Activated CD8-positive, alpha-beta T cell treated with anti-CD3 and anti-CD28 coated beads for 36 hours (primary cell): ENCODE measurements at places on chromosomes 5 and 9. TPM values are rescaled to one million over a fixed set of nuclear protein-coding genes. Genes with fewer than 3 reads are reported as not detected.
A peak's percentile ranks its signal among the peaks of the same experiment; 100 is the strongest.

GRCh38 chr9:137569609-137570203 lies 9.0 kb downstream of the DPH7 start:
- peaks cover 9% of the 10 kb centered on the region for H3K4me1 ChIP-seq
- no peak for DNase-seq
- H3K27ac ChIP-seq = no peak overlapping the region

DNA sequence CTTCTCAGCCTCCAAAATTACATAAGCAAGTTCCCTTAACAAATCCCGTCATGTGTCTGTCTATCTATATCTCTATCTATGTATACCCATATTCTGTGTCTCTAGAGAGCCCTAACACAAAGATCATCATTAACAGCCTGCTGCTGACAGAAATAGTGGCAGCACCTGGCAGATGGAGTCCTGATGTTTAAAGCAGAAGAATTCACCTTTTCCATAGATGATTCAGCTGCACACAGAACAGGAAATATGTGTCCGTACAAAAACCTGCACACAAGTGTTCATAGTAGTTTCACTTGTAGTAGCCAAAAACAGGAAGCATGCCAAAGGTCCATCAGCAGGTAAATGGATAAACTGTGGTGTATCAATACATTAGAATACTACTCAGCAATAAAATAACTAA lies 45.0 kb upstream of the ACO1 start:
- H3K27ac ChIP-seq = no peak overlapping the region
- peaks cover 7% of the 10 kb centered on the region for H3K4me1 ChIP-seq
- H3K36me3 ChIP-seq = no peaks in the 10 kb centered on the region
- H3K4me3 ChIP-seq = no peak overlapping the region
- no peaks in the 10 kb centered on the region for H3K27me3 ChIP-seq

GRCh38 chr5:115453391-115454095 lies 91.0 kb downstream of the FEM1C start:
- H3K4me3 ChIP-seq = no peak overlapping the region
- no peak for DNase-seq
- H3K4me1 ChIP-seq = no peaks in the 10 kb centered on the region
- no peaks in the 10 kb centered on the region for H3K36me3 ChIP-seq
- peaks cover 3% of the 10 kb centered on the region for H3K27me3 ChIP-seq

DNA sequence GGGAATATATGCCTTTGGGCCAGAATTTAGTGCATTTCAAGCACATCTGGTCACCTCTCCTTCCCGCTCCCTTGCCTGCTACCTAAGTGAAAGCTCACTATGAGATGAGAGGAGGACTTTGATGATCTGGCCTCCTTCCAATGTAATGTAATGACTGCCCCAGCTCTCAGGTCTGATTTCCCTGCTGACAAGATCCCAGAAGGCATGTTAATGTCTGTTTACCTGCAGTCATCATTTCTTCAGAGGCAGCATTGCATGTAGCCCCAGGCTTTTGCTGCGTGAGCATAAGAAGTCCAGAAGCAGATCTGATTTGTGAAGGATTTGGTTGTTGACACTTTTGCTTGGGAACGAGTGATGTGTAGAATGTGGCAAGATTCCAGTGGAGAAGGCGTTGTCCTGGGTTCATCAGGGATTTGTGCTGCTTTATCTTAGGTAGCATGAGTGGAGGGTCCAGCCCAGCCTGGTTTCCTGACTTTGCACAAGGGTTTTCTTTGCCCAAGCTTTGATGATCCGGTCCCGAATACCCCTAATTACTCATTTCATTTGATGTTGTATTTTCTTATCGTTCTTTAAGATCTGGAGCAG lies 192.7 kb downstream of the GOLPH3 start:
- H3K4me3 ChIP-seq = no peak overlapping the region
- peaks cover 2% of the 10 kb centered on the region for H3K27me3 ChIP-seq
- no peaks in the 10 kb centered on the region for H3K4me1 ChIP-seq
- no peak overlapping the region for H3K27ac ChIP-seq
- H3K36me3 ChIP-seq = no peaks in the 10 kb centered on the region

DNA sequence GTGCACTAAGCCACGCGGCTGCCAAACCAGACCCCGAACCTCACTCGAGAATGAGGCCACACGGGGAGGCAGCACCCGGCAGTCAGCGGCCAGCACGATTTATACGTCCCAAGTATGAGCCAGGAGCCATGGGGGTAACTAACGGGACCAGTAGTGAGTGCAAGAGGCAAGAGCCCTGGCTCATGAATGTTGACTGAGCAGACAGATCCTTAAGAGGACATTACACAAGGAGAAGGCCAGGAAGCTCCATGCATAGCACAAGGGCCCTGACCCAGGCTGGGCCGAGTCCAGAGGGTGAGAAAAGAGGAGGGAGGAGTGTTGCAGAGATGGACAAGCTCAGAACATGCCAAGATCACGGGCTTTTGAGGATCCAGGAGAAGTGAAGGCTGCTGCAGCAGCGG lies 58.6 kb upstream of the PHYKPL start:
- no peaks in the 10 kb centered on the region for H3K27me3 ChIP-seq
- no peak for DNase-seq
- no peaks in the 10 kb centered on the region for H3K4me1 ChIP-seq

DNA sequence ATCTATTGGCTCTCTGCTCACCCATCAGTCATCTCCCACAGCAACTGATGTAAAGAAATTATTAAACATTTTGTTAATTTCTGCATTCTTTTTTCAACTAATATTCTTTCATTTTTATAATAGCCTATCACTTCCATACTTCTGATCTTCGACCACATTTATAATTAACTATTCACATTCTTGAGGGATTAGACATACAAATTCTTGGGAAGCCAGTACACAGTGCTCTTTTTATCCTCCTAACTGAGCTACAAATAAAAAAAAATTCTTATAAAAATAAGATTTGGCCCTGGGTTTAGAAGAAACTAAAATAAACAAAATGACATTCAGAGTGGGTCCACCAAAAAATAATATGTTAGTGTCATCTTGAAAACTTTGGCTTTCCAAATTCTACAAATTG lies 103.7 kb upstream of the ITGA1 start:
- H3K4me1 ChIP-seq = no peaks in the 10 kb centered on the region
- DNase-seq = no peak
- H3K27me3 ChIP-seq = no peaks in the 10 kb centered on the region
- no peaks in the 10 kb centered on the region for H3K36me3 ChIP-seq

GRCh38 chr9:78575771-78576170 lies 278.8 kb downstream of the PSAT1 start:
- no peaks in the 10 kb centered on the region for H3K4me1 ChIP-seq
- H3K4me3 ChIP-seq = no peak overlapping the region
- no peaks in the 10 kb centered on the region for H3K36me3 ChIP-seq
- no peak for DNase-seq
- H3K27ac ChIP-seq = no peak overlapping the region

- peaks cover 2% of the 10 kb centered on the region for H3K27me3 ChIP-seq
- no peak overlapping the region for H3K27ac ChIP-seq
- no peaks in the 10 kb centered on the region for H3K36me3 ChIP-seq
- DNase-seq = no peak
Observed at GRCh38 chr5:95672641-95673040, 10.2 kb downstream of the SPATA9 start.

- no peaks in the 10 kb centered on the region for H3K4me1 ChIP-seq
- H3K36me3 ChIP-seq = no peaks in the 10 kb centered on the region
- H3K27me3 ChIP-seq = peaks cover 3% of the 10 kb centered on the region
- H3K4me3 ChIP-seq = no peak overlapping the region
Observed at GRCh38 chr5:174852143-174852542, 127.8 kb downstream of the MSX2 start.

DNA sequence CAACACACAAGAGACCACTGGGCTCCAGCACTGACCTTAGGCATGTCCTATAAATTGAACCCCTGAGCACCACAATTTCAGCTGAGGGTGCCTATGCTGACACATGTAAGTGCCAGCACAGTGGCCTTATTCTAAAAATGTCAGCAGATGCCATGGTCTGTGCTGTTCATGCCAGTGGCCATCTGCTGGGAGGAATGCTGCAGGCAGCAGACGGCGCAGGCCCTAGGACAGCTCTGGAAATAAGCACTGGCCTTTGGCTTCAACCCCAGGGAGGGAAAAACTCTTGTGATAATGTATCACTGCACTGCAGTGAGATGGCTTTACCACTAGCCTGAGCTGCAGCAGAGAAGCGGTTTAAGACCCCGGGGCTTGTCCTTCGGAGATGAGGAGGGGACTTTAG lies 98.5 kb downstream of the SYK start:
- H3K4me3 ChIP-seq = no peak overlapping the region
- no peak overlapping the region for H3K27ac ChIP-seq
- no peak for DNase-seq
- H3K36me3 ChIP-seq = no peaks in the 10 kb centered on the region
- H3K27me3 ChIP-seq = no peaks in the 10 kb centered on the region
- no peaks in the 10 kb centered on the region for H3K4me1 ChIP-seq

- H3K36me3 ChIP-seq = no peaks in the 10 kb centered on the region
- no peaks in the 10 kb centered on the region for H3K4me1 ChIP-seq
- no peak overlapping the region for H3K4me3 ChIP-seq
Observed at GRCh38 chr5:93184041-93184440, 397.0 kb downstream of the NR2F1-AS1 start.

DNA sequence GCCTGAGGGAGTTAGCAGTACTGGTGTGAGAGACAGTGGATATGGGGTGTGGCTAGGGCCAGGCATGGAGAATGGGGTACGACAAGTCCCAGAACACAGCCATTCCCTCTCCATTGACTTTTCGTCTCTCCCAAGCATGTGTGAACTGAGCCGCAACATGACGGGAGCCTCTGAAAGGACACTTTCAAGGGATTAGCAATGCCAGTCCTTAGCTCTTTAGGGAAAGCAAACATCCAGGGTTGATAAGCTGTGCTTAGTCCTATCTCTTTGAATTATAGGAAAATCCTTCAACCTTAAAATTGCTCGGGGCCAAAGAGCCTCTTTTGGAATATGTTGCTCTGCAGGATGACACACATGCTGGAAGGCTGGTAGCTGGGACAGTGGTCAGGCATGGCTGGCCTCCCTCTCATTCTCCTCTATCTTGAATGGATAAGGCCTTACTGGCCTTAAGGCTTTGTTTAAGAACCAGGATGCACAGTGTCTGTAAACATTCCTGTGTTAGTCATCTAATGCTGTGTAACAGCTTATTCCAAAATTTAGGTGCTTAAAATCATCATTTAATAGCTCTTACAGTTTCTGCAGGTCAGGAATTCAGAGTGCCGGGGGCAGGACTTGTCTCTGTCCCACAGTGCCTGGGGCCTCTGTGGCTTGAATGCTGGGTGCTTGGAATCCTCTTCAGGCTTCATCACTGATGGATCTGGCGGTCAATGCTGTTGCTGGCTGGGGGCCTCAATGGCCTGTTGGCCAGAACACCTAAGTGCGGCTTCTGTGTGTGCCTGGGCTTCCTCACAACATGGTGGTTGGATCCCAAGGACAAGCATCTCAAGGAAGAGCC lies 95.3 kb downstream of the PTTG1 start:
- DNase-seq = no peak
- H3K4me3 ChIP-seq = no peak overlapping the region
- H3K4me1 ChIP-seq = no peaks in the 10 kb centered on the region
- no peaks in the 10 kb centered on the region for H3K36me3 ChIP-seq

DNA sequence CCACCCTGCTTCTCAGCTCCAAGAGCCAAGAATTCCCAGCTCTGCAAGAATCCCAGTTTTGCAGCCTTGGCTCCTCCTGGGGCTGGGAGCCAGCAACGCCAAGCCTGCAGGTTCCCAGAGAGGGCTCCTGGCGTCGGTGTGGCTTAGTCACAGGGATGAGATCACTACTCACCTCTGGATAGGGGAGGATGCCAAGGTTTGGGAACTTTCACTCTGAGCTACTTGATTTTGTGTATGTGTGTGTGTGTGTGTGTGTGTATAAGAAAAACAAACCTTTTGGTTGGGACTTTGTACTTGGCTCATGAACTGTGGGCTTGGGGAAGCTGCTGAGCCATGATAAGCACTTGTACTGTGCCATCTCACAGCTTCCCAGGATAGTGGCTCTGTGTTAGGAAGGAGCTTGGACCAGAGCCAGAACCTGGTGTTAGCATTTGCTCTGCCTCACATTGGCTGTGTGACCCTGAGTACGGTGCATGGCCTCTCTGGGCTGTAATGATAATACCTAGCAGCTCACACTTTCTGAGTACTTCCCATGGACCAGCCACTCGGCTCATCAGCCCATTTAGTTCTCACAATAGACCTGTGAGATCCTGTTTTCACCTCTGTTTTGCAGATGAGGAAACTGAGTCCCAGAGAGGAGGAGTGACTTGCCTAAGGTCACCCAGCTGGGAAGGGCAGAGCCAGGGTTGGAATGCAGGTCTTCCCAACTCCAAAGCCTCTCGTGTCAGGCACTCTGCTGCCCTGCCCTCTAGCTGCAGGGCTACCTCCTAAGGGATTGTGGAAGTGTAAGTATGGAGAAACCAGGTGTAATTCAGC lies 41.4 kb upstream of the DAB2IP start:
- no peak overlapping the region for H3K4me3 ChIP-seq
- no peak for DNase-seq
- peaks cover 14% of the 10 kb centered on the region for H3K4me1 ChIP-seq

- no peak for DNase-seq
- peaks cover 6% of the 10 kb centered on the region for H3K27me3 ChIP-seq
- no peak overlapping the region for H3K4me3 ChIP-seq
- no peaks in the 10 kb centered on the region for H3K36me3 ChIP-seq
- H3K27ac ChIP-seq = no peak overlapping the region
Observed at GRCh38 chr5:511476-511875, 12.8 kb downstream of the SLC9A3 start.

GRCh38 chr5:148511810-148512347 lies 128.1 kb downstream of the FBXO38 start:
- H3K27me3 ChIP-seq = peaks cover 3% of the 10 kb centered on the region
- no peaks in the 10 kb centered on the region for H3K4me1 ChIP-seq
- DNase-seq = no peak
- no peak overlapping the region for H3K27ac ChIP-seq
- H3K36me3 ChIP-seq = no peaks in the 10 kb centered on the region

- no peaks in the 10 kb centered on the region for H3K27me3 ChIP-seq
- H3K36me3 ChIP-seq = peaks cover 54% of the 10 kb centered on the region
- H3K4me3 ChIP-seq = no peak overlapping the region
- peak; percentile 73 for DNase-seq
- H3K27ac ChIP-seq = no peak overlapping the region
Observed at GRCh38 chr9:21813575-21814473, 11.4 kb downstream of the MTAP start.

GRCh38 chr9:132241840-132242620 lies 80.2 kb downstream of the NTNG2 start:
- no peaks in the 10 kb centered on the region for H3K36me3 ChIP-seq
- peaks cover 7% of the 10 kb centered on the region for H3K4me1 ChIP-seq
- no peak overlapping the region for H3K27ac ChIP-seq

- DNase-seq = no peak
- no peaks in the 10 kb centered on the region for H3K4me1 ChIP-seq
- no peak overlapping the region for H3K27ac ChIP-seq
- H3K27me3 ChIP-seq = no peaks in the 10 kb centered on the region
- no peak overlapping the region for H3K4me3 ChIP-seq
Observed at GRCh38 chr5:116525674-116526073, 48.9 kb downstream of the SEMA6A start.

The BAAT gene
- total RNA-seq = not detected

The NAIP gene
- total RNA-seq = 5.1 TPM

The GPX8 gene
- not detected for total RNA-seq

The OLFML2A gene
- not detected for total RNA-seq

The SH3GL2 gene
- total RNA-seq = not detected

The ZBTB34 gene
- 4.7 TPM for total RNA-seq

The PCDHGA11 gene
- total RNA-seq = not detected

The PCDHGC3 gene
- not detected for total RNA-seq

The CYSRT1 gene
- total RNA-seq = not detected

The SDHA gene
- total RNA-seq = 141 TPM

The HK3 gene
- total RNA-seq = not detected

The SEMA5A gene
- not detected for total RNA-seq

The SLC6A7 gene
- not detected for total RNA-seq

The EPB41L4A gene
- not detected for total RNA-seq

The ZCCHC7 gene
- total RNA-seq = 32.9 TPM

The PCDHA8 gene
- not detected for total RNA-seq

The KIF12 gene
- total RNA-seq = not detected

The AGPAT2 gene
- 11.8 TPM for total RNA-seq
